Gastrocnemius medialis (tissue), 4 donors: ENCODE measurements at places on chromosomes 16 and 17. TPM values are rescaled to one million over a fixed set of nuclear protein-coding genes. Genes with fewer than 3 reads are reported as not detected.

Gene KRTAP4-3
- not detected for total RNA-seq

Gene COX11
- total RNA-seq: 73.3 TPM

- DNase-seq: no peak
Observed at GRCh38 chr16:85350146-85350728, 238.0 kb upstream of the CIBAR2 start.

DNA sequence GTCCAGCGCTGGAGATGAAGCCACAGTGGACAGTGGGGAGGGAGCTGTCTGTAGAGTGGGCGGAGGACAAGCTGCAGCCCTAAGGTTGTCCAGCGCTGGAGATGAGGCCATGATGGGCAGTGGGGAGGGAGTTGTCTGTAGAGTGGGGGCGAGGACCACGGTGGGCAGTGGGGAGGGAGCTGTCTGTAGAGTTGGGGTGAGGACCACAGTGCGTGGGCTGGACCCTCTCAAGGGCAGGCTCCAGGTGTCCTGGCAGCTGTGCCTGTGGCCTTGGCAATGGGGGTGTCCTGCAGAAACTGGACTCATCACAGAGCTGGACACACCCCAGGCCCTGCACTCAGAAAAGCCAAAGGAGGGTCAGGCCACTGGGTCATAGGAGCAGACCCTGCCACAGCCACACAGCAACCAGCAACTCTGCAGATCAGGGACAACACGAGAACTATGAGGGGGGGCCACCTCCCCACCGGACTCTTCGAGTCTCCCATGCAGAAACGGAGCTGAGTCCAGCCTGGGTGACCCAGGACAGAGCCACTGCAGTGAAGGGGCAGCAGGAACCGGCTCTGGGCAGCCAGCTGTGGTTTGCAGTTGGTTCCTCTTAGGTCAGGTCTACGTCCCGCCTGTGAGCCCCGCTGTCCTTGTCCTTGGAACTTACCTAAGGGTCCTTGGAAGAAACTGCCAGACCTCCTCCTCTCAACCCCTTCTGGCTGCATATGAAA lies 33.4 kb upstream of the CBFA2T3 start:
- DNase-seq: no peak
